ENCODE measurements at places on chromosomes 2 and 18.

GRCh38 chr2:136327162-136327852 is 209.4 kb upstream of the CXCR4 start:
- DNase-seq = peak; percentile 58

- peak; percentile 71 for DNase-seq
Observed at GRCh38 chr2:65390134-65390533, 42.3 kb downstream of the SPRED2 start.

- no peak for DNase-seq
Observed at GRCh38 chr2:111053825-111054515, 66.7 kb upstream of the BCL2L11 start.

GRCh38 chr2:102059151-102059550 is 67.4 kb downstream of the IL1R2 start:
- DNase-seq = no peak

DNA sequence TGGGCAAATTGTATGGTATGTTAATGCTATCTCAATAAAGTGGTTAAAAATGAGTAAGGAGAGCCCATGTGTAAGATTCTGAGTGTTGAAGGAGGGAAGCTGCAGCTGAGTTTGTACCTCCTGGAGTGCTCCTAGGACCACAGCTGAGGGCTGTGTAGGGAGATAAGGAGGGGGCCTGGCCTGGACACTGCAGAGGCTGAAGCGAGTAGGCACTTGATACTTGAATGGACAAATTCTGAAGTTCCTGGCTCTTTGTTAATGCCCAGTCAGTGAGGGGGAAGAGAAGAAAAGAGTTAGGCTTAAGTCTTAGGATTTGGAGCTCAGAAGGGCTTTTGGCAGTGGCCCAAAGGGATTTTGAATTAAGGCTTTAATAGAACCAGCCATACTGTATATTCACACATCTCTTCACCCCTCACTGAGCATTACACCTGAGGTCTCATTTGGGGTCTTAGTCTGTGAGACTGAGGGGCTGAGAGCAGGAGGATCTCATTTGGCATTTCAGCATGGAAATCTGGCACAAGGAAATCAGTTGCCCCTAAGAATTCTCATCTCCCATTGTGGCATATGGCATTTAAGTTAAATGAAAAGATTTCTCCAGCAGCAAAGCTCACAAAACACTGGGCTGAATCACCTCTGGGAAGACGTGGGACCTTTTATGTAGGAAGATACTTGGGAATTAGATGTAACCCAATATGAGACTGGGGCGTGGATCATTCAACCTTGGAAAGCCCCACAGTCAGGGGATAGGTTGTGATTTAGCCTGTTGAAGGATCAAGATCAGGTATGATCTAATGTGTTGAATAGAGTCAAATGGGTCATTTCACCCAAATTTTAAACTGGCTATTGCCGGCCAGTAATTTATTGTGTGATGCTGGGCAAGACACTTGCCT is 46.8 kb downstream of the LIPG start:
- no peak for DNase-seq

DNA sequence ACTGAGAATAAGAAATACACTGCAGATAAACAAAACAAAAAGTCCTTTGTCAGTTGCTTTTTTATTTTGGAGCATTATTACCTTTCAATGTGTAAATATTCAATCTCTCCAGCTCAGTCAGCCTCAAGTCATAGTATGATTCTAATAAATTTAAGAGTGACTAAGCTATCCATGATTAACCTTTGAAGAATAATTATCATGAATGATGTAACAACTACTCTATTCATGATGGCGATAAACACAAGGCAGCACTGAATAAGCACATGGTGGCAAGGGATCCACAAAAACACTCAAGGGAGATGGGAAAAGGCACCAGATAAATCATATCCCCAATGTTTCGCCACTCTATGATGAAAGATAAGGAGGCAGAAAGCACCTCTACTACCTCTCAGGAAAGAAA is 67.0 kb downstream of the MAP4K3 start:
- DNase-seq = no peak

- DNase-seq = no peak
Observed at GRCh38 chr2:53770264-53770663, 2.7 kb downstream of the CHAC2 start.

DNA sequence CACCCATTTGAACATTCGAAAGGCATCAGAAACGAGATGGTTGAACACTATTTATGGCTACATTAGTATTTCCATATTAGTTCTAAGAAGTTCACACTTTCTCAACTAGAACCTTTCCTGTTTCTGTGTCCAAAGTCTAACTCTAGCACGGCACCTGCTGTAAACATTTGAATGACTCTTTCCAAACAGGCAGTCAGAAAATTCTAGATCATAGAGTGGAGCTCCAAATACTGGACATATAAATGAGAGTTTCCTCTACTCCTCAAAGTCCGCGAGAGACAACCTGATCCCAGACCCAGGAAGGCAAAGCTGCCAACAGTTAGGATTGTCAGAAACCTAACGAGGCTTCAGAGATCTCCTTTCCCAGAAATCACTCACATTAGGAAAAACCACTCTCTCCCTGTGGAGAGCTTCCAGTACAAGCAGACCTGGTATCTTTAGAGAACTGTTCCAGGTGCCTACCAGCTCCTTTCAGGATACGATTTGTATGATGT is 10.6 kb downstream of the RND3 start:
- DNase-seq = no peak

GRCh38 chr2:181457741-181458425 is 697 bp downstream of the ITGA4 start:
- DNase-seq = peak; percentile 61

GRCh38 chr2:38032946-38033345 is 43.0 kb downstream of the CYP1B1 start:
- DNase-seq = no peak

DNA sequence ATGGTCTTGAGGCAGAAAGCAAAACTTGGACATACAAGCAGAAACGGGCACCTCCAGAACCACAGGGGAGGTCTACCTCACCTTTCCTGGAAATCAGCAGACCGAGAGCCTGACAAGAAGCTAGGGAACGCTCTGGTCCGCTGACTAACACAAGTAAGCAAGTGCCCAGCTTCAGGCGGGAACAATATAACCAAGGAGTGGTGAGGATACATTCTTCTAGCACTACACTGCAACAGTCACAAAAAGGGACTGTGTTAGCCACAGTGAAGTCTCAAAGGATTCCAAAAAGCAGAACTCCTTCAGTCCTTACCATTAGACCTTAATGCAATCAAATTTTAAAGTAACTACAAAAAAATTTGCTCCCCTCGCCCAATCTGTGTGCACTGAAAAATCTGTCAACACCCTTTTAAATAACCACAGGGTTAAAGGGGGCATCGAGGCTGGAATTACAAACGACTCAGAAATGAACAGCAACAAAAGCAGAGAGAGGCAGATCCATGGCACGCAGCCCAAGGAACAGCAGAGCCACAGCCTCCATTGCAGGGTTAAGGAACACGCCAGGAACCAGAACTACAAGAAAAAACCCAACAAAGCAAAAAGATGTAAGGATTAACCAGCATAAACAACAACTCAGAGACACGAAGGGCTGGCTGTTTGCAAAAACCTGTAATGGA is 7.1 kb downstream of the THAP4 start:
- DNase-seq = no peak

GRCh38 chr2:214750529-214750928 is 59.0 kb downstream of the BARD1 start:
- DNase-seq = no peak

DNA sequence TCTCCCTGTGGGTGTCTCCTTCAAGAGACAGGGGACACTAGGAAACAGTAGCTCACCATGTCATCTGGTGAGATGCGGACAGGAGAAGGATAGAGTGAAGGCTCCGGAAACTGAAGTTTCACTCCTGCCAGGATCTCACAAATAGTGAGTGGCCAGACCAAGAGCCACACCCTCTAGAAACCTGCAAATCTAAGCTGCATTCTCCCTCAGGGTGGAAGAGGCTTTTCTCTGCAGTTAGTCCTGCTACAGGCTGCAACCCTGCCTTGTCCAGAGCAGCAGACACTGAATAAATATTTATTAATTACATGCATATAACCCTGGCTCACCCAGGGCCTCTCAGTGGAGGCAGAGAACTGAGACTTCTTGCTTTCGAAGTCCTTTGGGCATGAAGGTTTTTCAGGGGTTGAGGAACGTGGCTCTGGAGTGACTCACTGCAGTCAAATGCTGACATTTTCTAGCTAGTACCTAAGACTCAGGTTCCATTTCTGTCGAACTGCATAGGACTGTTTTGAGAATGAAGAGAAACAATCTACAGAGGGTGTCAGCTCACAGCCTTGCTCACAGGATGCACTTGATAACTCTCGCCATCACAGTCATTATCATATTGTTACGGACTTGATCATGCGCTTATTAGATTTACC is 87.3 kb downstream of the ACTR2 start:
- DNase-seq = no peak

DNA sequence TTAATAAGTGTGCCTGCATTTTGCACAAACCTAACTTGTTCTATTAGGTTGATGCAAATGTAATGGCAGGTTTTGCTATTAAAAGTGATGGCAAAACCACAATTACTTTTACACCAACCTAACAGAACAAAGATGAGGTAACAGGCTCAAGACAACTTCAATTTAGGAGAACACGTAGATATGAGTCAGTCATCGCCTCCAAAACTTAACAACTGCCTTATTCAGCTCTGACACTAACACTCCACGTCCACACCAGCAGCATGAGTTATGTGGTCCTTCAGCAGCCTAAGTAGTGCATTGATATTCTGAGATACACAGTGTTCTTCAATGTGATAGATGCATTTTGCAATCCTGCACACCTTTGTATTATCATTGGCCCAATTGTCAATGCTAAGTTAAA is 1175.1 kb upstream of the ACVR2A start:
- DNase-seq = no peak

- DNase-seq = no peak
Observed at GRCh38 chr2:239253264-239253663, 147.6 kb downstream of the HDAC4 start.

- peak; percentile 49 for DNase-seq
Observed at GRCh38 chr2:42819160-42819559, 26.8 kb upstream of the HAAO start.

DNA sequence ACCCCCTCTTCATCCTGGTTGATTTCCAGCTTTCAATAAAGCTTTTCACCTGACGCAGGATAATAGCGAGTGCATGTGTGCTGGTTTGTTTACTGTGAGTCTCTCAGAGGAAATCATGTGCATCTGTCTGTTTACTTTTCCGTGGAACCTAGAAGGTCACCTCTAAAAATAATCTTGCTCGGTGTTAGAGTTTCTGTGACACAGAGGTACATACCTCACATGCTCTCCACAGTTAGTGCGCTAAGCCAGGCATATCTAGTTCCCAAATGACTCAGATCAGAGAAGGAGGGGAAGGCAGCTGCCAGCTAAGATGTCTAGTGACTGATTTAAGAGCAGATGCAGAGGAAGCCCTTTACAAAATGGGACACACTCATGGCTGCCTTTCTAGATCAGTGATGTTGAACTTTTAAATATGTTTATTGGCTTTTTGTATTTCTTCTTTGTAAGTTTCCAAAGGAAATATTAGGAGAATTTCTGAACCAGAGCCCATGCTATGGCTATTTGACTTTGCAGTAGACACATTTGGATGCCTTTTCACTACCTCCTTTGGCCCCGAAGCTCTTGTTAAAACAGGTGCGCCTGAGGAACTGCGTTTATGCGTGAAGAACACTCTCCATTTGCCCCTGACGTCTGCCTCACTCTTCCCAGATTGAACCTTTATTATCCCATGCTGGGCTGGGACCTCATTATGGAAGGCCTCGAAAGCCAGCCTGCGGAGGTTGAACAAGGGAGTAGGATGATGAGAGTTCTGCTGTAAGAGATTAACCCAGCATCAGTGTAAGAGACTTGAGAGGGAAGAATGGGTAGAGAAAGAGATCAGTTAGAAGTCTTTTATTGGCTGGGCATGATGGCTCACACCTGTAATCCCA is 145.6 kb downstream of the FAM161A start:
- no peak for DNase-seq

DNA sequence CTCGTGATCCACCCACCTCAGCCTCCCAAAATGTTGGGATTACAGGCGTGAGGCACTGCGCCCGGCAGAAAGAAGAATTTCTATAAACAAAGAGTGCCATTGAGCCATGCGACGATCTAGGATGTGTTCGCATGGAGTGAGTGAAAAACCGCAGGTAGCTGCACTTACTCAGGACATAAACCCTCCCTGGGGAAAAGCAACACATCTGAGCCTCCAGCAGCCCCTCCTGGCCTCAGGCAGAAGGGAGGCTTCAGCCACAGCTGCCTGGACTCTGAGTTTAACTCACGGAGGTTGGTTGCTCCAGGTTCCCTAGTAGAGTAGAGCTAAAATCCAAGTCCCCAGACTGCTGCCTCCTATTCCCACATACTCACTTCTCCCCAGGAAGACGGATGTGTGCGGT is 11.3 kb upstream of the STK25 start:
- no peak for DNase-seq

DNA sequence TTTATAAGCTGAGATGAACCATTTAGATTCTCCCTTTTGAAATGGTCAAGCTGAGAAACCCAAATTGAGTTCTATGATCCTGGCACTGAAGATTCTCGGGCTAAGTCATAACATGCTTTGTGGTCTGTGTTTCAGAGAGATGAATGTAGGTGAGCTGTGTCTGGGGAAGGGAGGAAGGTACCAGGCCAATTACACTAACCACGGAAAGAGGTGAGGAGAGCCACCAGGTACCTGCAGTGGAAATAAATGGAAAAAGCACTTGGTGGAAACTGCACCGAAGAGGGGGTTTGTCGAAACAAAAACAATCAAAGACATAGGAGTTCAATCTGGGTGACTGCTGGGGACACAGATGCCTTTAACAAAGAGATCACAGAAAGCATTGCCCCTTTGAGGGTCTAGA is 963 bp upstream of the MRPL44 start:
- no peak for DNase-seq

DNA sequence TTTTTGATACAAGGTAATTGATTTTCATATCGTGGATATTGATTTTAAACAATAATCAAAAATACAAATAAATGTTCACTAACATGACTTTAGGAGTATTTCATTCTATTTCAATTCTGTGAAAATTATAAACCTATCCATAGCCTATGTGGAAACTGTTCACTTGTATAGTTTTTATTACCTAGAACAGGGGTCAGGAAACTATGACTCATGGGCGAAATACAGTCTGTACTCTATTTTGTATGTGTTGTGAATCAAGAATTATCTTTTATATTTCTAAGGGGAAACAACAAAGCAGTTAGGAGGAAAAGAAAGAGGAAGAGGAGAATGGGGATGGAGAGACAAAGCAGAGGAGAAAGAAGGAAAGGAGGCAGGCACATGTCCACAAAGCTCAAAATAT is 181.7 kb upstream of the VRK2 start:
- DNase-seq = no peak

DNA sequence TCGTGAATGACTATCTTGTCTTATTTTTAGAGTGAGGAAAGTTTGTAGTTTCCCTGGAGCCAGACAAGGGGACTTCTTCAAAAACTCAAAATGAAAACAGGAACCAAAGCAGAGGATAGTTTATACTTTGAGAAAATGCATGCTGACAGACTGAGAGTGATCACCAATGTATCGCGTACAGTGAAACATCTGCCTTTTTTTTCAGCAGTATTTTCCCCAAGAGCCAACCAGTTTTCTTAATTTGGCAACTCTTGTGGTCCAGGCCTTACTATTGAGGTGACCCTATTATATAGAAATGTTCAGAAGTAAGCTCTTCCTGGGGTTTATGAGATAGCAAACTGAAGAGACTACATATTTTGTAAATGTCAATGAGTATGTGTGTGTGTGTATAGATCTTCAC is 153.7 kb upstream of the VRK2 start:
- no peak for DNase-seq

All from transverse colon (tissue), 4 donors.